ENCODE measurements at places on chromosomes 11 and 22.

DNA sequence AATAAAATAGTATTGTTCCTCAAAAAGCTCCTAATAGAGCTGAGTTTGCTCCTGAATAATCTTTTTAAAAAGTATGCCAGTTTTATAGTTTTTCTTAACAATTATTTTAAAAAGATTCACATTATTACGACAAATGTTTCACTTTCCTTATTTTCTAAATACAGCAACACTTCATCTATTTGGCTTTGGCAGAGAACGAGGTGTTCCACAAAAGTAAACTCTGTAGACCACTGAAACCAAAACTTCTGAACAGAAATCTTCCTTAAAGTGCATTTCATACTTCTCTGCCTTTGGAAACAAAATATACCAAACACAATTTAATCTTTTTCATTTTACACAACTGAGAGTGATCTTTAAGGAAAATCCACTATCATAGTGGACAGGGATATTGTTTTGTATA, 133.6 kb upstream of the MTMR2 start:
- DNase-seq, result no peak

- DNase-seq, result no peak
Measured at GRCh38 chr11:95676308-95676707, 113.3 kb downstream of the FAM76B start.

GRCh38 chr11:69894648-69895047, 75.4 kb upstream of the FGF3 start:
- no peak for DNase-seq

DNA sequence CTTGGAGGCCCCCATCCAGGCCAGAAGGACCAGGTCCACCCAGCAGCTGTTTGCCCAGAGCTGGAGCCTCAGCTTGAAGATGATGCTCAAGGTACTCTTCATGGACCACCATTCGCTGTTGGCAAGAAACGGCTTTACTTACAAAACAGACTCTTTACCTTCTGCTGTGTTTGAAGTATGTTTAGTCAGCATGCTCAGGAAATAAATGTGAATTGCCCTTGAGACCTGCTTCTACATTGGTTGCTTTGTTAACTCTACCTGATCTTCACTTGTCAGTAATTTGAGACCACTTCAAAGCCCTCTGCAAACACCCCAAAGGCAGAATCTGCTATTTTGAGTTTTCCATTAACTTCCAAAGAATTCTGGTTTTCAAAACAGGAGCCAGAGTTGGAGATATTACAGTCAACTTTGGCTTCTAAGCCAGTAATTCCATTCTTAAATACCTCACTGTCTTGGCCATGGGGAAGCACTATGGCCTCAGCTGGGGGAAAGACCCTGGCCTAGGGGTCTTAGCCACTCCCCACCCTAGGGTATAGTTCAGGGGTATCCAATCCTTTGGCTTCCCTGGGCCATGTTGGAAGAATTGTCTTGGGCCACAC, 2.7 kb downstream of the UQCR10 start:
- DNase-seq, result no peak

DNA sequence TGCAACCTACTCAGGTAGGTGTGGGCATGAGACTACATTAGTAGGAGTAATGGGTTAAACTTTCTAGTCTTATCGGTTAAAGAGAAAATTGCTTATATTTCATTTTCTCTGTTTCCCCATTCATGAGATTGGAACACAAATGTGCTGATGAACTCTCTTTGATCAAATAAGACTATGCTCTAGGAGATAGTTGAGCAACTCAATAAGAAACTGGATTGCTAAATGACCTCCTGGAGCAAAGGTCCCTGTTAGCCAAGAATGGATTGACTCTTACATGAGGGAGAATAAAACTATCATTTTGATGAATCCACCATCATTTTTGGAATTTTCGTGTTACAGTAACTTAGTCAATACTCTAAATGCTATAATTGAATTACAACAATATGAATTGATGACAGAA, 11.1 kb upstream of the NOX4 start:
- no peak for DNase-seq

GRCh38 chr11:114166897-114167323, 107.4 kb downstream of the ZBTB16 start:
- no peak for DNase-seq

DNA sequence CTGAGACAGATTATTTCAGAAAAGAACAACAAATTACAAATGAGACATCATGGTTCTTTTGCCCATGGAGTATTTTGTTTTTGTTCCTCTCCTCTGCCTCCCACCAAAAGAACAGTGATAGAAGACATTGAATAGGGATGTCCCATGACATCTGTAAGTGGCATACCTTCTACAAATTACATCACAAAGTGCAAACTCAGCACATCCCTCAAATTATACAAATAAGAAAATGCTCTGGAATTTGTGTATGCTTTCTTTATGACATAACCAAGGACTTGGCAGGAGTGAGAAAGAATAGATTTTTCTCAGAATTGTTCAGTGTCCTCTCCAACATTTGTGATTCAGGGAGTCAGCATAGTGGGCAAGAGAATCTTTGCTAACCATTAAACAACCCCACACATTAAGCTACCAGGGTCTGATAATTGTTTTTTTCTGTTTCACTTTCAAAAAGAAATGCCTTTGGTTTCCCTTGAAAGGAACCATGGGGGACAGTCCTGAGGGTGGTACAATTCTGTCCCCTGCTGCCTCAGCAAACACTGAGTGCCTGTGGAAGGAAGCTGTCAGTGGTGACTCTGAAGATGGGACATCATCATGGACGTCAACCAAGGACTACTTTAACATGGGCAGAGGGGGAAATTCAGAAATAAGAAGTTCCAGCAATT, 430.3 kb downstream of the AASDHPPT start:
- no peak for DNase-seq

GRCh38 chr11:119254239-119254638, 48.1 kb downstream of the CBL start:
- DNase-seq, result no peak

DNA sequence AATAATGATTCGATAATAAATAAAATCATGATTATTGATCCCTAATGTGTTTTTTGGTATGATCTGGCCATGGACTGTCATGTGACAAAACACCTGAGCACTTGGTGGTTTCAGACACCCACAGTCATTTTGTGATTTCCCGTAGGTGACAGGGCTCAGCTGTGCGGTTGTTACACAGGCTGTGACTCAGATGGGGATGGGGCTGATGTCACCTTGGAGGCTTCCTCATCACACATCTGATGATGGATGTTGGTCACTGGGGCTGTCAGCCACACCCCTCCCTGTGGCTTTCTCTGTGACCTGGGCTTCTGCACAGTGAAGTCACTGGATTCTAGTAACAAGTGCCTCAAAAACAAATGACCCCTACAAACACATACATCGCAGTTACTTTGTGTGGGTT, 995.1 kb downstream of the BRD1 start:
- DNase-seq, result no peak

DNA sequence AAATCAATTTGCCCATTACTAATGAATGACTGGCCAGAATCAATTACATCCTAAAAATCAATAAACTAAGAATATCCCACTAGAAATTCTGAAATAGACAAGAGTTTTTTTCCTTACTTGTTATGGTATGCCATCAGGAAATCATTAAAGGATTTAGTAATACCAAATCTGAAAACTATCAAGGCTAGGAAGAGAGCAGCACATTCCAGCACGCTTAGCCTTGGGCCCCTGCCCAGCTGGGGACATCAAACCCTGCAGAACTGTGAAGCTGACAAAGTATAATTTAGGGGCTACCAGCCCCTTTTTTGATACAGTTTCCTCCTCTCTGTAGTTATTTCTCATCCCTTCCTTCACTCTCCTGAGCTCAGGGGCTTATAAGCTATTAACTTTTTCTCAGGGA, 247.8 kb upstream of the ZC3H12C start:
- no peak for DNase-seq

DNA sequence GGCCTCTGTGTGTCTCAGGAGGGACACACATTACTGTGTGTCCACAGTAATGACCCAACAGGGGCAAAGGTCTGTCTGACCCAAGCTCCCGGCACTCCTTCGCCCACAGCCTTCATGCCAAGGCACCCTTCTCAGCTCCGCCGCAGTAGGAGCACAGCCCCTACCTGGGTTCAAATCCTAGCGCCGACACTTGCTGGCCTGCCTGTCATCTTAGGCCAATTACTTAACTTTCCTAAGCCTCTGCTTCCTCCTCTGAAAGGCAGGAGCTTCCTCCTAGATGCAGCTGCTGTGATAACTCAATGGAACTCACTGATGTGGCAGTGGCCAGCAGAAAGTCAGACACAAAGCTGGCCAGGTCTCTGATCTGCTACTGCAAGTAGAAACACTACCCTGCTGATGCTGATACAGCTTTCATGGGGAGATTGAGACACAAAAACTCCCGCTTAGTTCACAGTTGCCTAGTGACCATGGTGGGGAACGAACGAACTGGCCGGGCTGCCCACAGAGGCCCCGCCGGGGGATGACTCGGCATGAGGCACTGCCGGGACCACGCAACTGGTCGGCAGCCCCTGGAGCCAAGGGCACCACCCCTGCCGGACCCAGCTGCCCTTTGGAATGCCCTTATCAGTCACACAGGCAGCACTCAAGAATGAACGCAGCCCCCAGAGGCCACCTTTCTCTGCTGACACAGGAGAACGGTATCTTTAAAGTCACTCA, 8.1 kb downstream of the EHD1 start:
- DNase-seq, result no peak

GRCh38 chr11:112226831-112227401, 688 bp downstream of the PTS start:
- DNase-seq, result no peak

GRCh38 chr11:127609025-127609773, 608.6 kb upstream of the KIRREL3 start:
- peak; percentile 89 for DNase-seq

DNA sequence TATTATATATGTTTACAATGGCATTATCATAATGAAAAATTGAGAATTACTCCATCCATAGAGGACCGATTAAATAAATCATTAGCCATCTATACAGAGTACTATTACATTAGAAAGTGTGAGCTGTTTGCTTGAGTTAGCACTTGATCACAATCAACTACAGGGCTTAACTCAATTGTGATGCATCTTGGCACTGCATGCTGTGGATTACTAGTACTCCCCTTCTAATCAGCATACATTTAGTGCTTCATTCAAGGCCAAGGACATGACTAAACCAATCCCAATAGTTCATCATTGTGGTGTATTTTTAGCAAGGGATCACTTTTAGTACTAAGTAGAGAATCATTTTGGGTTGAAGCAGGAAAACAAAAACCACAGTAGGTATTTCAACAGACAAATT, 23.5 kb upstream of the ARHGAP42 start:
- no peak for DNase-seq

DNA sequence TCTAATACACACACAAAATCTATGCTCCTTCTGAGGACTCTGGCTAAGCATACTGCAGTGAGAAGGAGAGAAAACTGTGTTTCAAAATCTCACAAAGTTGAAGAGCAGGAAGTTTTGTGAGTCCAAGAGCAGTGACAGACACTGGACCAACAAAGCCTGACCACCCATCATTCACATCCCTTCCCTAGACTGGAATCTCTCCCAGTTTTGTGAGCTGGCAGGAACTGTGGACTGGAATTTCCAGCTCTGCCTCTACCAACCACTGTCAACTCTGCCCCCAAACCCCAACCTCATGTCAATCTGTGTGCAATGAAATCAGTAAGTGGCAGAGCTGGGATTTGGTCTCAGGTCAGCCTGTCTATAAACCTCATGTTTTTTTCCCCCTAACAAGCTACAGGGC, 112.6 kb downstream of the ARL14EP start:
- DNase-seq, result no peak

GRCh38 chr11:59197991-59198390, 14.7 kb downstream of the MPEG1 start:
- DNase-seq, result no peak

DNA sequence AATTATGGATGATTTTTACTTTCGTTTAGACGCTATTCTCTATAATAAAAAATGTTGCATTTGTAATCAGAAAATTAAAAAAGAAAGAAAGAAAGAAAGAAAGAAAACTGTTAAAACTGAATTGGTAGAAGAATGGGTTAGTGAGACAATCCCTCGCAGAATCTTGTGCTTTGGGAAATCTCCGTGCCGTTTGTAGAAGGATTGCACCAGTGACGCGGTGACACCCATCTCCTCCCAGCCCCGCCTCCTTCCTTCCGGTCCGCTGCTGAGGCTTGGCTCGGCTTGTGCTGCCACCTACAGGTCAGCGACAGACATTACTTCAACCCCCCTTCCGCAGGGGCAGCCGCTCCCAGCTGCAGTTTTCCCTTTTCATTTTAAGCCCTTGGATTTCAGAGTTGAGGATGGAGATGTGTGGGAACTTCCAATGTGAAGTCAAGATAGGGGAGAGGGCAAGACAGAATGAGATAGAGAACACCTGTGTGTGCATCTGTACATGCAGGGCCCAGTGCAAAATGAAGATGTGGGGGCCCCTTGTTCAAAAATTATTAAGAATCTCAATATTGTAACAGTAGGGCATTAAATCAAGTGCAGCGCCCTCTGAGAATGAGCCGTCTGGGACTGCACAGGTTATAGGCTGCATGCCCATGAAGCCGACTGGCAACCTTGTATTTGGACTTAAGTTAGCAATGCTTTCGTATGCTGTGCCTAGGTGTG, 41.1 kb downstream of the TST start:
- peak; percentile 95 for DNase-seq

- DNase-seq, result no peak
Measured at GRCh38 chr22:46360891-46361290, 25.4 kb downstream of the TRMU start.

DNA sequence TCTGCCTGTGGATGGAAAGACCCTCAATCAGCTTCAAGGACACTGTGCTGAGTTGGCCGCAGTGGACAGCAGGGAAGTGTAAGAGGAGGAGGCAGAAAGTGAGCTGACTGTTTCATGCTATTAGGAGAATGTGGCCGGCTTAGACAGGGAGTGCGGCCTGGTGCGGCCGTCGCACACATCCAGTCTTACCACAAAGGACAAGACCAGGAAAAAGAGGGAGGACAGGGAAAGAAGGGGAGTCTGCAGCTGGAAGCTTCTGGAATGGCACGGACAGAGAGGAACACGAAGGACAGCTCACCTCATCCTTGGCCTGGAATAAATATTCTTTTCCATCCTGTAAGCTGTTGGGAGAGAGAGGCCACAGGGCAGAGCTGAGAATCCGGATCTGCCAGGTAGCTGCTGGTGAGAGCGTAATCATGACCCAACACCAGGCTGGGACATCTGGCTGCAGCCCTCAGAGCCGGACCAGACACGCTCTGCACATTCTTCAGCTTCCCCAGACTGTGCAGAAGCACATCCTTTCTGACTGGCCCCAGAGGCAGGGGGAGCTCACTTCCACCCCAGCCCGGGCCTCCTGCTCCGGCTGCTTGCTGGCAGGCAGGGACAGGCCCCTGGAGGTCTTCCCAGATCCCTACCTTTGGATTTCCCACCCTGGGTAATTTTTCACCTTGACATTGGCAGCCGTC, 8.6 kb upstream of the RBM4B start:
- no peak for DNase-seq

DNA sequence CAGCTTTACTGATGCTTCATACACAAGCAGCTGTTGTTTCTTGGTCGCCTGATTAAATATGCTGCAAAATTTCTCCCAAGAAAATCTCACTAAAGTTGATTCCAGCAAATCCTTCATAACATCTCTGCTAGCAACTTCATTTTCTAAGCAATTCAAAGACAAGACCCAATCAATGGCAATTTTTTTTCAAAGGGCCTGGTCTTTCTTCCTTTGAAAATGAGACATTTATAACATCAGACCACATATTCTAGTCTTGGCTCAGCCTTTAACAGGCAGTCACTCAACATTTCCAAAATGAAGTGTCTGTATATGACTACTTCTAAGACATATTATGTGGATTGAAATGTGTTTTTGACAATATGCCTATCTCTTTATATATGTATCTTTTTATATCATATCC, 702.6 kb downstream of the KCNA4 start:
- no peak for DNase-seq
